ENCODE measurements at places on chromosomes 11 and 22. TPM values are rescaled to one million over a fixed set of nuclear protein-coding genes. Genes with fewer than 3 reads are reported as not detected.

NAA40 gene
- total RNA-seq: 28.6 TPM

CALCA gene
- not detected for total RNA-seq

IGSF9B gene
- not detected for total RNA-seq

GPR83 gene
- total RNA-seq: 0.04 TPM

C11orf42 gene
- not detected for total RNA-seq

DBX1 gene
- total RNA-seq: 2.5 TPM

MS4A7 gene
- not detected for total RNA-seq

NXPE1 gene
- not detected for total RNA-seq

BTBD18 gene
- total RNA-seq: not detected
